ENCODE measurements at places on chromosomes 16 and 17.

DNA sequence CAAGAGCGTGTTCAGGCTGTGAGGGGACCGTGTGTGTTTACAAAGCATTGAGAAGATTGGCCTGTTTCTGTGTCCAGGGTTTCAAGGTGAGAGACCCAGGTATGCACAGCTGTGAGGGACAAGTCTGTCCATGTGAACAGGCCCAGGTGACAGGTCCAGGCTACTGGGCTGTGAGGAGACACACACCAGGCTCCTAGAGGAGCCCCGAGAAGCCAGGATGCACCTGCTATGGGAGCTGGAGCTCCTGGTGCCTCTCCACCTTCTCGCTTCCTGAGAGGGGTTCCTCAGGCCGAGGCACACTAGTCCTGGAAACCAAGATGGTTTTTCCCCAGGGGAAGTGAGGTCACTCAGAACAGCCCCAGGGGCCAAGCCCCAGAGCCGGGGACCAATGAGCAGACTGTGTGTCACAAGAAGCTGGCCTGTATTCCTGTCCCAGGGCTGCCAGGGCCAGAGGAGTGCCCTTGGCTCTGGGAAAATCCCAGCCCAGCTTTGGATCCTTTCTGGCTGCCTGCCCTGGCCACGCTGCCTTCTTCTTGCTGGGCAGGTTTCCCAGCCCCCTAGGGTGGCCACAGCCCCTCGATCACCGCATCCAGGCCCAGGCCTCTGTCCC lies 153.4 kb upstream of the PLCG2 start:
- H3K27me3 ChIP-seq = no peaks in the 10 kb centered on the region
- no peak for DNase-seq
- H3K4me1 ChIP-seq = peaks cover 31% of the 10 kb centered on the region
- H3K36me3 ChIP-seq = peaks cover 8% of the 10 kb centered on the region
- H3K4me3 ChIP-seq = no peak overlapping the region
- peak overlapping the region; percentile 41 for H3K27ac ChIP-seq

GRCh38 chr17:73027130-73027741 lies 65.3 kb downstream of the SLC39A11 start:
- DNase-seq = no peak
- H3K4me3 ChIP-seq = no peak overlapping the region
- H3K4me1 ChIP-seq = peaks cover 3% of the 10 kb centered on the region
- H3K27me3 ChIP-seq = no peaks in the 10 kb centered on the region
- peaks cover 11% of the 10 kb centered on the region for H3K36me3 ChIP-seq

GRCh38 chr16:47424846-47425245 lies 36.0 kb downstream of the ITFG1 start:
- no peak overlapping the region for H3K4me3 ChIP-seq
- peaks cover 43% of the 10 kb centered on the region for H3K36me3 ChIP-seq
- no peaks in the 10 kb centered on the region for H3K27me3 ChIP-seq

GRCh38 chr17:48756830-48757251 lies 28.3 kb upstream of the HOXB13 start:
- H3K27ac ChIP-seq = no peak overlapping the region
- DNase-seq = no peak
- no peaks in the 10 kb centered on the region for H3K36me3 ChIP-seq

- H3K27me3 ChIP-seq = peaks cover 7% of the 10 kb centered on the region
- DNase-seq = no peak
- H3K4me3 ChIP-seq = no peak overlapping the region
Measured at GRCh38 chr17:1916316-1916715, 86.5 kb downstream of the RPA1 start.
